ENCODE measurements at places on chromosomes 7 and 10.
A peak's percentile ranks its signal among the peaks of the same experiment; 100 is the strongest.

GRCh38 chr7:108286290-108286904 lies 156.2 kb upstream of the LAMB4 start:
- DNase-seq: no peak

- no peak for DNase-seq
Observed at GRCh38 chr10:23150610-23151009, 41.5 kb upstream of the PTF1A start.

DNA sequence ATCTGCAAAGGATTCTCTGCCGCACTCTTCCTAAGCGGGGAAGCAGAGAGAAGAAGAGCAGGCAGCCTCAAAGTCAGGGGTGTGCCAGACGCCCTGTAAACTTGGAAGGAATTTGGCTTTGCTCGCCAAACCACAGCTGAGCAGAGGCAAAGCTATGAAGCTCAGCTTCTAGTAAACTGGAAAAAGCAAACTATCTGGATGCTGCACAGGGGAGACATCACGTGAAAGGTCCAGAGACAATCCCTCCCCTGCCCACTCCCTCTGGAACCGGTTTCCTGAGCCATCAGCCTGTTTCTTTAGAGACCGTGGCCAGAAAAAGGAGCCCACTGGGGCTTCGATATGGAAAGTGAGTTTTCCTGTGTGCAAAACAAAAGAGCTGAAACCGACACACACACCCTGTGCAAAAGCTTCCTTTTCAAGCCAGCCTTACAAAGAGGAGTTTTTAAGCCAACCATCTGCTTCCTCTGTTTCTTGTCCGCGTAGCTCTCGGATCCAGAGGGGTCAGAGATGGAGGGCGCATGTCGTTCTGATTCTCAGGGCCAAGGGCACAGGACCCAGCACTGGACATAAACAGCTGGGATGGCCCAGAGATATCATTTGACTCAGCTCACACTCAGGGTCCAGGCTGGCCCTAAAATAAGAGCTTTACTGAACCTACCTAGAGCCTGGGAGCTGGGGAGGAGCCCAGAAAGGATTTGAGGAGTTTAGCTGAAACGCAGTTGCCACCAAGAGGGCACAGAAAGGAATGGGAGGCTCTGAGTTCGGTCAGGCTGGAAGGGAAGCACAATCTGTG lies 58.2 kb upstream of the DNAAF5 start:
- DNase-seq: no peak

- DNase-seq: peak; percentile 39
Observed at GRCh38 chr10:100482181-100482833, 19.5 kb downstream of the WNT8B start.

DNA sequence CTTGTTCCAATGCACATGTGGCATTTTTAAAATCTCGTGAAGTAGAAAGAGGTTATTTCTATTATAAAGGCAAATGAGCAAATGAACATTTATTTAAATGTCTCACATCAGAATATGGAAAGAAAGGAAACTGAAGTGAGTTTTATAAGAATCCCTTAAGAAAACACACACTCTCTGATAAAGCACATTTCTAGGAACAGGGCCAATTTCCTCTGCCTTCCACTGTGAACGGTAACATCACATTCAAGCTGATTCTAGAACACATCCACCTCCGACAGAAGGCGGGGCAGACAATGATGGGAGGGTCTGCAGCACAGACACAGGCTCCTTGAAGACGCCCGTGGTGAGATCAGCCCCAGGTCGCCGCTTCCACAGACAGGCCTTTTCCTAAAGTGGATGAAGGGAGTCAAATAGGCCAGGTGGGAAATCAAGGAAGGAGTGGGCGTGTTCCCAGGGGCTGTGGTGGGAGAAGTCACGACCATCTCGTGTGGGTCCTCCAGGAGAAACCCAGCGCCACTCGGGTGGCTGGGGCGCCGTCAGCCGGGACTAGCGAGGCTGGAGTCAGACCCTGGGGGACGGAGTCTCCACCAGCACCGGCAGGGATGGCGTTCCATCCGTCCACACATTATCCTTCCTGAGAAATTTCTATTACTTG lies 31.1 kb downstream of the PITRM1 start:
- no peak for DNase-seq

DNA sequence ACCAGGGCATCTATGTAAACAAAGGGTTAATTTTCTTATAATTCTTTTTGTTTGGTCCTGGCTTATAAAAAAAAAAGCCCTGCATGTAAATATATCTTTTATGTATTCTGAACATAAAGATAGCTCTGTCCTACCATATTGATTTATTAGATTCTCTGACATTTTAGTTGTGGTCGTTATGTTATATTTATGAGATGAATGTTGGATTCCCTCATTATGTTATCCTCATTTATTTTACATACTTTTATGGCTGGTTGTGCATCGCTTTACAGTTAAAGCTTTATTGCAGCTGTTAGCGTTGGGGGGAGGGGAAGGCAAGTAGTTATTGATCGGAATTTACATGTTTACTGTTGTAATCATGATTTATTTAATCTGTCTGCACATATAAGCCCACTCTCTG lies 431.5 kb downstream of the LRMDA start:
- DNase-seq: no peak

DNA sequence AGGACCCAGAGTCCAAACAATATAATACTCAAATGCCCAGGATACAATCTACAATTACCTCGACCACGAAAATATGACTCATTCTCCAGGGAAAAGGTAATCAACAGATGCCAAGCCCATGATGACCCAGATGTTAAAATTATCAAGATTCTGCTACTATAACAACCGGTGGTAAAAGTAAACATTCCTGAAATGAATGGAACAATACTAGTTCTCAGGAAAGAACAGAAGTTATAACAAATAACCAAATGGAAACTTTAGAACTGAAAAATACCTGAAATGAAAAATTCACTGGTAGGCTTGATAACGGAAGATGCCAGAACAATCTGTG lies 34.1 kb upstream of the GUSB start:
- no peak for DNase-seq

- no peak for DNase-seq
Observed at GRCh38 chr7:78601728-78602127, 803.2 kb downstream of the PHTF2 start.

DNA sequence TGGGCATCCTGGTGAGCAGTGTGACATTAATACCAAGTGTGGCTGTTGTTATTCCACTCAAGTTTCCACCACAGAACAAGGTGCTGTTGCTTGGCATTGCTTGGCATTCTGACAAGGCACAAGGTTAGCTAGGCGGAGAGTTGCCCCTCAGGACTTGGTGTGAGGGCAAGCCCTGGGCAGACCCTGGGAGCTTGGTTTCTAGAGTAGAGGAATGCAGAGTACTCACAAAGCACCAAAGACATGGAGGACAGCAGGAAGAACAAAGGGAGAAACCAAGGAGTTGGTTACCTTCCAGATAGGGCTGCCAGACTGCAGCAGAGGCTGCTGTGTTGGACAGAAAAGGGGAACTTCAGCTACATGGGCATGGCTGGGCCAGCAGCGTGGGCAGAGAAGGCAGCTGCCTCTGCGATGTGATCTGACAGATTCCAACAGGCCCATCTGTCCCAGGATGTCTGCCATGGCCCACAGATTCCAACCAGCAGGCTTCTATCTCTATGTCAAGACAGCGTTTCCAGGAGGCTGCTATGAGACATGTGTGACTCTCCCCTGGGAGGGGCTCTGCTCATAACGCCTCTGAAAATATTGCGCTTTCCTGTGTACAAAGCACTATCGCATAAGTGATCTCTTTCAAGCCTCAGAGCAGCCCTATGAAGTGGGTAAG lies 1.8 kb downstream of the GOLGA7B start:
- no peak for DNase-seq

DNA sequence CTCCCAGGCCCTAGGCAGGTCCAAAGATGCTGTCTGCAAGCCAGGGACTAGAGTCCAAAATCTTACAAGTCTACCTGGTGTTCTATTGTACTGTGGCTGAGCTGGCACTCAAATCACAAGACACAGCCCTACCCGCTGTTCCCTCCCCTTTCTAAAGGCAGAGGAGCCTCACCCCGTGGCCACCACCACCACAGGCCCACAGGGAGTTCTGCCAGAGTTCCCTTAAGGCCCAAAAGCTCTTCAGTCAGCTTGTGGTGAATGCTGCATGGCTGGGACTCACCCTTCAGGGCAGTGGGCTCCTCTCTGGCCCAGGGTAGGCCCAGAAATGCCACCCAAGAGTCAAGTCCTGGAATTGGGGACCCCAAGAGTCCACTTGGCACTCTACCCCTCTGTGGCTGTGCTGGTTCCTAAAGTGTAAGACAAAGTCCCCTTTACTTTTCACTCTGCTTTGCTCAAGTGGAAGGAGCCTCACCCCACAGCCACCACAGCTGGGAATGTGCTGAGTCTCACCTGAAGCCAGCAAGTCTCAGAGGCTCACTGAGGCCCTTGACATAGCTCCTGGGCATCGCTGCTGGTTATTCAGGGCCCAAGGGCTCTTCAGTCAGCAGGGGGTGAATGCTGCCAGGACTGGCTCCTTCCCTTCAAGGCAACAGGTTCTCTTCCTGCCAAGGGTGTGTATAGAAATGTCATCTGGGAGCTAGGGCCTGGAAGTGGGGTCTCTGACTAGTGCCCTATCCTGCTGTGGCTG lies 48.8 kb upstream of the PSAP start:
- no peak for DNase-seq

GRCh38 chr7:2983586-2983985 lies 60.1 kb downstream of the CARD11 start:
- no peak for DNase-seq

Data from hematopoietic multipotent progenitor cell treated with erythropoietin and hydrocortisone succinate and interleukin-3 and kit ligand, for 17 days (in vitro differentiated cells).